ENCODE measurements at places on chromosomes 7 and 10. TPM values are rescaled to one million over a fixed set of nuclear protein-coding genes. Genes with fewer than 3 reads are reported as not detected.

Gene SLC26A5
- not detected for total RNA-seq

DNA sequence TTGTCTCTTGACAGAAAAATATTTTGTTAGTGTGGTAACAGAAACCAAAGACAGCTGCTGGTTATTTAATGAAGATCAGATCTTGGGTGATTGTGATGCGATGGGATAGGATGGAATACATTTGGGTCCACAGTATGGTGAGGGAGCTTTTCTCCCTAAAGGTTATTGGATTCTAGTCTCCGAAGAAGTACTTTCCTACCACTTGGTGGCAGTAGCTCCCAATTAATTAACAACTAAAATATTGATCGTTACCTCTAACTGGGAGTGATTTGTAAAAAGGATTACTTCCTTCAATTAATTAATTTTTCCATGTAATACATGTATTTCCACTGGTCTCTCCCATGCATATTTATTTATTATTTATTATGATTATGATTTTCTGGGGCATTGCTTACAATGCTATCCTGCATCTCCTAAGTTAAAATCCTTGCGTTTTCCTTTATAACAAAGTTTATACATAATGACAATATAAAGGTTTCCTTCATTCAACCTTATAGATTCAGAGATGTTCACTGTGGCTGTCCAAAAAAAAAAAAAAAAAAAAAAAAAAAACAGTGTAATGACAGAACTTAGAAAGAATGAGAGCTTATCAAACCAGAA lies 25.6 kb downstream of the TMEM196 start:
- no peak overlapping the region for H3K4me3 ChIP-seq
- H3K27me3 ChIP-seq = no peaks in the 10 kb centered on the region
- H3K27ac ChIP-seq = no peak overlapping the region
- H3K36me3 ChIP-seq = no peaks in the 10 kb centered on the region
- H3K4me1 ChIP-seq = peaks cover 3% of the 10 kb centered on the region
- no peak for DNase-seq

DNA sequence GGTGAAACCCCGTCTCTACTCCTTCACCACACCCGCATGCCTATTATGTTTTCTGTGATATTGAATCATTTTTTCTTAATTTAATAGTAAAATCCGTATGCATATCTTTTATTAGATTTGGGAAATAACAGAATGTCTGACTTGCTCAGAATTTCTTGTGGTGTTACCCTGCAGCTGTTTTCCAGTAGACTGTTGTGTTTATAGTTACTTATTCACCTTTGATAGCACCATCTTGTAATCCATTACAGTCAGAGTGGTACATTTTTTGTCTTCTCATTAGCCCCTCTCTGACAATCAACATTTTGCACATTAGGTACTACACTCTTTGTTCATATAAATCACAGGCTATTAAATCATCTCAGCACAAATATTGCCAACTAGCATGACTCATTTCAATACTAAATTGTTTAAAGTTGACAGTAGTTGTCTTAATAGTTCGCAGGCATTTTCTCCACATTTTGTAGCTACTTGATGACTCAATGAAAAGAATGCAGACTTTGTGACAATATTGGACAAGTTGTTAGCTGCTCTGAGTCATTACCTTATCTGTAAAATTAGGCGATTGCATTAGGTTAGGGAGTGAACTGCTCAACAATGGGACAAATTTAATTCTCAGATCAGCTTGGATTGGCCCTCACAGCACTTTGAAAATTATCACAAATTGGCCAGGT lies 17.8 kb upstream of the SLC16A12 start:
- DNase-seq = no peak
- no peaks in the 10 kb centered on the region for H3K4me1 ChIP-seq
- H3K27me3 ChIP-seq = peaks cover 2% of the 10 kb centered on the region
- H3K36me3 ChIP-seq = no peaks in the 10 kb centered on the region
- H3K4me3 ChIP-seq = no peak overlapping the region

- DNase-seq = no peak
- H3K27me3 ChIP-seq = peaks cover 1% of the 10 kb centered on the region
- H3K4me1 ChIP-seq = no peaks in the 10 kb centered on the region
- H3K36me3 ChIP-seq = peaks cover 34% of the 10 kb centered on the region
These were observed 8.6 kb downstream of the ZNF786 start for GRCh38 chr7:149081914-149082313.

DNA sequence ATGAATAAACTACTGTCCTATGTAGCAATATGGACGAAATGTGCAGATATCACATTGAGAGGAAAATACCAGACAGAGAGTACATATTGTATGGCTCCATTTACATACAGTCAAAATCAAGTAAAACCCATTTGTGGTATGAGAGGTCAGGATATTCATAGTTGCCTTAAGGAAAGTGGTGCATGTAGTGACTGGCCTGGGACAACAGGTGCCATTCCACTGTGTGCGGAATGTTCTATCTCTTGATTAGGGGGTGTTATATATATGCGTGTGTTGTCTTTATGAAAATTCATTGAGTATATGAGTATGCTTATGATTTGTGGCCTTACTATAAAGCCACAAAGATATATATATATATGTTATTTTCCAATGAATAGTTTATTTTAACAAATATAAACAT lies 964.0 kb downstream of the SORCS3 start:
- no peak overlapping the region for H3K27ac ChIP-seq
- H3K27me3 ChIP-seq = no peaks in the 10 kb centered on the region
- no peak overlapping the region for H3K4me3 ChIP-seq
- H3K36me3 ChIP-seq = peaks cover 5% of the 10 kb centered on the region
- DNase-seq = no peak

Gene DIP2C
- total RNA-seq = 52.6 TPM

Measured in glutamatergic neuron (in vitro differentiated cells).